Activated CD8-positive, alpha-beta memory T cell treated with anti-CD3 and anti-CD28 coated beads for 1 hour (primary cell): ENCODE measurements at places on chromosomes 5 and 9.

DNA sequence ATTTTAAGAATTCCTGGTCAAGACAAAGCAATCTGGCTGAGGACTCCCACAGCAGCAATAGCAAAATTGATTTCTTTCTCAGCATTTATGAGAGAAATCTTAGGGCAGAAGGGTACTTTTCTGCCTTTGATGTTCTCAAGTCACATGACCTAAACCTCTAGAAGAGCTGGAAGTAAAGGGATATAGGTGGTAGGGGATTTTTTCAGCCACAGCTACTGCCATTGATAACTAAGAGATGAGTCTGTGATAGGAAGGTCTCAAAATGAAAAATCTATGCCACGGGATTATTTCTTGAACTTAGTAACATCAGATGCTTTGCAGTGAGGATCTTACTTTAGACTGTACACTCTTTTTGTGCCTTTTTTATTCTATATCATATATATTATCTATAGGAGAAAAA, 35.6 kb downstream of the IL6ST start:
- no peak for DNase-seq

- DNase-seq: no peak
Observed at GRCh38 chr5:145441228-145441627, 393.9 kb downstream of the PRELID2 start.

- no peak for DNase-seq
Observed at GRCh38 chr9:86645303-86645702, 291.1 kb upstream of the TUT7 start.

- no peak for DNase-seq
Observed at GRCh38 chr5:71782393-71782770, 63.3 kb downstream of the CARTPT start.

GRCh38 chr9:32698706-32699277, 63.3 kb upstream of the TAF1L start:
- DNase-seq: no peak

- no peak for DNase-seq
Observed at GRCh38 chr9:133906932-133907910, 84.9 kb downstream of the VAV2 start.

- DNase-seq: no peak
Observed at GRCh38 chr9:129038109-129038852, 1.9 kb downstream of the MIGA2 start.

GRCh38 chr9:123757960-123758359, 172.0 kb downstream of the DENND1A start:
- DNase-seq: no peak

DNA sequence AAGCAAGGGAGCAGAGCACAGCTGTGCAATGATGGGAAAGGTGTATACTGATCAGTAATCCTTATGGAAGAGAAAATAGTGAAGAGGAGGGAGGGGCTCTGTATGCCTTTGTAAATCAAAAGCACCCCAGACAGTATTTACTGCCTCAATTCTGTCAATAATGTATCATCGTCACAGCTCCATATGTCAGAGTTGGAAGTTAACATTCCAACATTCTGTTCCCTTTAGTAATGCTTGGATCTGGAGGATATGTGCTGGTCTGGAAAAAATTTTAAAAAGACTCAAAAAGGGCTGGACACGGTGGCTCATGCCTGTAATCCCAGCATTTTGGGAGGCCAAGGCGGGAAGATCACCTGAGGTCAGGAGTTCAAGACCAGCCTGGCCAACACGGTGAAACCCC, 310.4 kb downstream of the ACTL7B start:
- no peak for DNase-seq

GRCh38 chr9:126614088-126614454, 343 bp downstream of the LMX1B start:
- no peak for DNase-seq

DNA sequence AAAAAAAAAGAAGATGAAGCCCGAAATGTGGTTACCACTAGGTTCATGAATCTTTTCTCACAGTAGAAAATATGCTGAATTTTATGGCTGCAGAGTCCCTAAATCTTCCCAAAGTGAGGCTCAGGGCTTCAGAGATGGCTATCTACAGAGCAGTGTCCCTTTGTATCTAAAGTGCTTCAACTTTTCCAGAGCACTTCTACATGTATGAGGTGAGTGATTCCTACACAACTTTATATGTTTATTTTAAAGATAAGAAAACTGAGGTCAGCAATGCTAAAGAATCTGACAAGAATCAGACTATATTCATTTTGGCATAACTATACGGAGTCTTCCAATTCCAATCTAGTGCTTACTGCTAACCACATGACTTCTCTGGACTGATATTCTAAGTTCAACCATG, 53.2 kb downstream of the MRPS27 start:
- DNase-seq: no peak

DNA sequence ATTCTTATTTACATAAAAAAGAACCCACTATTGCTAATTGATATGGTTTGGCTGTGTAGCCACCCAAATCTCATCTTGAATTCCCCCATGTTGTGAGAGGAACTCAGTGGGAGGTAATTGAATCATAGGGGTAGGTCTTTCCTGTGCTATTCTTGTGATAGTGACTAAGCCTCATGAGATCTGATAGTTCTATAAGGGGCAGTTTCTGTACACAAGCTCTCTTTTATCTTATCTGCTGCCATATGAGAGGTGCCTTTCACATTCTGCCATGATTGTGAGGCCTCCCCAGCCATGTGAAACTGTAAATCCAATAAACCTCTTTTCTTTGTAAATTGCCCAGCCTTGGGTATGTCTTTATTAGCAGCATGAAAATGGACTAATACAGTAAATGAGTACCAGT, 58.2 kb upstream of the PRR16 start:
- no peak for DNase-seq

- DNase-seq: no peak
Observed at GRCh38 chr9:77710316-77710715, 62.2 kb upstream of the GNA14 start.

DNA sequence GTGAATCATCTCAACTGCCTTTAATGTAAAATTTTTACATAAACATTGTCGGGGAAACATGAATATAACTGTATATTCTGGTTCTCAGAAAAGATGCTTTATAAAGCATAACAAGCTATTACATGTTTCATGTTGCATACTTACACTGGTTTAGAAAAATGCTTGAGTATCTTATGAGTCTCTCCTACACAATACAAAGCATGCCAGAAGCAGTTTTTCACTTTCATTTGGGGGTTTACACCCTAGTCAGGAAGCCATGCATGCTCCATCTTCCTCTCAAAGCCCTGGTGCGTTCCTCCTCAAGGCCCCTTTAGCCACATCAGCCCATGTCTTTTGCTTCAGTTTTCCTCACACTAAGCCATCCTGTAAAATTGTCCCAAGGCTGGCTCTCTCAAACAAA, 22.8 kb downstream of the ELAVL2 start:
- DNase-seq: no peak

DNA sequence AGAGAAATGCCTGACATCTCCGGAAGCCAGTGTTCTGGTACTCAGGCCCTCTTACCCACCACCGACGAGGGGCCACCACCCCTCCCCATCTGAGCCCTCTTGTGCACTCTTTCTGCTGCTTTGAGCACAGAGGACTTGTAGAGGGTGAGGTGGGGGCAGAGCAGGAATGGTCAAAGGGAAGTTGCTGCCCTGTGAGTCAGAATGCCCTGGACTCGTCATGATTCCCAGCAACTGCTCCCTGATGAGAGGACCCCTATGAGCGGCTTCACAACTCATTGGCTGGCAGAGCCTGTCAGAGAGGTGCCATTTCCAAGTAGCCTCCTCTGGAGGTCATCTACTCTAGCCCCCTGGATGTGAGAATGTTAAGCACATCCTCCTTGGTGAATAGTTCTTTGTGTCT, 845 bp downstream of the ECSCR start:
- no peak for DNase-seq

DNA sequence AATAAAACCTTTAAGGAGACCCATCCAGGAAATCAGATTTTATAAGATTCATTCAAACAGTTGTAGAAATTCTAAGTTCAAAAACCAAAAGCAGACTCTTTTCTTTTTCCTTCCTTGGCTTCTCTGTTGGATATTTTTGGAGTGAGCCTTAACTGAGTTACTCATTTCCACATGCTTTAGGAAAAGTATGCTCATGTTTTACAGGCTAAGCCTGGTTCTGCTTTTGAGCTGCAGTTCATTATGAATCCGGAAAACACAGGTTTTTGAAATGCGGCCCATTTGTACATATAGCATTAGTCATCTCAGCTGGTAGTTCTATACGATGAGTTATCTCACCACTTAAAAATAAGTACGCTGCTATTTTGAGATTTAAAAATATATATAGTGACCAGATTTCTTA, 156.6 kb upstream of the DMRT1 start:
- DNase-seq: no peak

DNA sequence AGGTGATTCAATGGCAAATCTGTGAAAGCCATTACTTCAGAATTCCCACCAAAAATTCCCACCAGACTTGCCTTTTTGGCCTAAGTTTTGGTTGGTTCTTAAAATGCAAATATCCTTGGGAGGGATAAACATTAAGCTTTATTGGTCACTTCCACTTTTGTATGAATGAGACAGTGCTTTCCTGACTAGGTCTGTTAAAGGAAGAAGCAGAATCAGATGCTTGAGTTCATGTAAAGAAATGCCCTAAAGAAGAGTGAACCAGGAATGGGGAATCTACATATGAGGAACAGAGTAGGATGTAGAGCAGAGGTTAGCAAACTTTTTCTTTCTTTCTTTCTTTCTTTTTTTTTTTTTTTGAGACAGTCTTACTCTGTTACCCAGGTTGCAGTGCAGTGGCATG, 129.3 kb downstream of the GCNT1 start:
- DNase-seq: no peak

DNA sequence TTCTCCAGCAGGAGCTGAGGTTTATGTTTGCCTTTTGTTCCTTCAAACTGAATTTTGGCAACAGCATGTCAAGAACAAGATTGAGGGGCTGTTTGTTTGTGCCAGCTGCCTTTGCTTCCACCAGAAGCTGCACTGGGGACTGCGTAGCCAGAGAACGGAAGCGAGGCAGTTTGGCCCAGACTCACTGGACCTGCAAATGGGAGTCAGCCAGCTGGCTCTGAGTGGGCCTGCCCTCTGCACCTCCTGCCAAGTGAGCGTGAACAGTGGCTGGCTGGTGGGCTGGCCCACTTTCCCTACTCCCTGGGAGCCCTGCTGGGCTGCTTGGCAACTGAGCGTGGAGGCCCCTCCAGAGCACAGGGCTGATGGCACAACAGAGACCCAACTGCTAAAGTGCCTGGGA, 111.6 kb downstream of the GALNT10 start:
- no peak for DNase-seq

- no peak for DNase-seq
Observed at GRCh38 chr5:140764177-140764973, 21.6 kb upstream of the PCDHA1 start.

DNA sequence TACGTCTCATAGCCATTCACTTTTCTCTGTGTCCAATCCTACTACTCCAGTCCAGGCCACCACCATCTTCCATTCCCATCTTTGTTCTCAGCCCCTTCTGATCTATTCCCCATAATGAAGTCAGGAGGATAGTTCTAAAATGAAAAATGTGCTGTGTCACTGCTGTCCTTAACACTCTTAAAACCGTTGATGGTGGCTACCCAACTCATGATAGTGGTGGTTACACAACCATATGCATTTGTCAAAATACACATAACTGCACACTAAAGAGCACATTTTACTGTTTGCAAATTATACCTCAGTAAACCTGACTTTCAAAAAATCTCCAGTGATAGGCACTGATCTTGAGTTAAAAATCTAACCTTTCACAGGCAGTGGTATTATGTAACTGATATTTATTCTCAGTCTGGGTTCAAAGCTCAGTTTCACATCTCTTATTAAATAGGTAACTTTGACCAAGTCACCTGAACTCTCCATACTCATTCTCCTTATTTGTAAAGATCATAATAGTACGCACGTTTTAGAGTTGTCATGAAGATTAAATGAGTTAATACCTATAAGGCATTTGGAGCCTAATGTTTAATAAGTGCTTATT, 24.6 kb upstream of the ADRB2 start:
- no peak for DNase-seq

GRCh38 chr5:138495351-138495750, 30.1 kb downstream of the EGR1 start:
- no peak for DNase-seq

DNA sequence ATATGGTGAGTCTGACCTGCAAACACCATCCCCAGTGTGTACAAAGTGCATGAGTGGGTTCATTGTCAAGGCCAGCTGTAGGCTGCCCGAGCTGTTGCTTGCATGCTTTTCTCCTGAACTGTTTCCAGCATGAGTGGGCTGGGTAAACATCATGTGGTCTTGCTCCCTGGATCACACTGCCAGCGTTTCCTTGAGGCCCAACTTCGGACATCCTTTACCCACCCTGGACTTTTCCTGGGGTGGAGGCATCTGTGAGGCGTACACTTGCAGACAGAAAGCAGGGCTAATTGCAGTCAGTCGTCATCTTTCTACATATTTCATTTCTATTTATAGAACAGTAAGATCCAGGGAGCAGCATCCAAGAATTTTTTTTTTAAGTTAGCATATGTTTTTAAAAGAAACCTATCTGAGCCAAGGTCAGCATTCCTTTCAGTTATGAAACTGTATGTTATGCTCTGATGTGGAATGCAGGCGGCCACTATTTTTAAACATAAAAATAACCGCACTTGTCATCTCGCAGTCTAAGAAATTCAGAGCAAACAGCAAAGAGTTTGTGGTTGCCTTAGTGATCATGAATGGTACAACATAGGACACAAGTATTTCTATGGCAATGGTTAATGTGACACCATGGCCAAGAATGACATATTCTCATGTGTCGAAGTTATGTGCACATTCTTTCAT, 106.5 kb upstream of the DMRT1 start:
- no peak for DNase-seq

GRCh38 chr5:122078116-122079110, at the start of gene LOX:
TSS of gene LOX (minus strand) at chr5:122078259. CDS start at chr5:122077985, 274 bp downstream.
- no peak for DNase-seq

- no peak for DNase-seq
Observed at GRCh38 chr5:61916621-61917620, 389.1 kb upstream of the KIF2A start.

DNA sequence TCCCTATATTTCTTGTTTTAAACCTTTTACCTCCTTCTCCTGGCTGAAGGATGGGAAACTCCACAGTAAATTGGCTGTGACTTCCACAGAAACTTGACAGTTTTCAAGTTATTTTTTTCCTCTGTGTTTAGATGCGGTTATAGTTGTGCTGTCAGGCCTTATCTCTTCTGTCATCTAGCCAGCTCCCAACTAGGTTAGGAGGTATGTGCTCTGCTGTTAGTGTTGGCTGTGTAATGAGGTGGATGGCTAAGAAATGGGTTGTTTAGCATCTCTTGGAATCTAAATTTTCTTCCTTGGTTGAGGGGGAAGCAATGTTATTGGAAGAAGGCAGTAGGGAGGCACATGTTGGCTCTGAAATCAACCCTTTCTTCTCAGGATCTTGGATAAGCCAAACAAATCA, 149.9 kb upstream of the RUSC2 start:
- DNase-seq: no peak

DNA sequence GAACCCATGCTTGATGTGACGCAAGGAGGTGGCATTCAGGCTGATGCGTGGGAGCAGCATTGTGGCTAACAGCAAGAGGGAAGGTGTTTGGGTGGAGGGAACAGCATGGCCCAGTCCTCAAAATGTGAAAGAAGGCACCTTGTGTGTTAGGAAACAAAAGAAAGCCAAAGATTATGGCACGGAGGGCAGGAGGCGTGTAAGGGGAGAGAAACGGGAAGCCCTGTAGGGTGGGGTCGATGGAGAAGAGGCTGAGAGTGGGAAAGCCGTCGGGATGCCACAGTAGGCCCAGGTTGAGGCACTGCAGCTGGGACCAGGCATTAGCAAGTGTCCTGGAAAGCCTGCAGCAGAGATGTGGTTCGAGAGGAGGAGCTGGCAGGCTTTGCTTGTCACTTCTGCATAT, 241.1 kb downstream of the GADD45G start:
- DNase-seq: no peak

- no peak for DNase-seq
Observed at GRCh38 chr5:173664154-173664526, 47.7 kb upstream of the BOD1 start.

- DNase-seq: no peak
Observed at GRCh38 chr5:122668552-122668951, 106.3 kb upstream of the SNX2 start.
